H4 (cell line): ENCODE measurements at places on chromosomes 2 and 18. TPM values are rescaled to one million over a fixed set of nuclear protein-coding genes. Genes with fewer than 3 reads are reported as not detected.

- DNase-seq, result no peak
These were observed 111.3 kb upstream of the MCFD2 start for GRCh38 chr2:47026748-47027534.

DNA sequence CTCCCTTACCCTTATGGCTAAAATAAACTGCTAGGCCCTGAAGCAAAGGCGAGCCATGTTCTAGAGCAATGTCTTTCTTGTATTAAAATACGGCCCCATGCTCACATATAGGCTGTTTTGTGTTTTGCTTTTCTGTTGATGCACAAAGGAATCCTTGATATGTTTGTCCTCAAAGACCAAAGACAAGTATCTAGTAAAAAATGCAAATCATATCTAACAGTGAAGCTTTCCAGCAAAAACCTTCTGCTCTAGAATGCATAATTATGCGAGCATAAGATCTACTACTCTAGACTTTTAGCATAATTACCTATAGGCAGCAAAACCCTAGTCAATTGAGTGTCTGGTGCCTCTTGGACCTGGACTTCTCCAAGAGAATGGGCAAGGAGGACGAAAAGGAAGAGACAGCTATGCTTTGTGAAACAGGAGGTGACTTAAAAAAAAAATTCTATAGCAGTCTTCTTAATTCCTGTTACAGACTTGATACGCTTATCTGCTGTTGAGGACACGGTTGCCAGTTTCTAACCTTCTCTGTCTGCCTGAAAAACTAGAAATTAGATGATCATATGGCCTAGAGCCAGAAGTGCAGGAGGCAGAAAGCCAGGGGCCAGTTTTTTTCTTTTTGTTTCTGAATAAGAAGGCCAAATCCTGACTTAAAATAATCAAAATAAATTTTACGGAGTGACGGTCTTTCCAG, 1.5 kb upstream of the AMMECR1L start:
- no peak for DNase-seq

DNA sequence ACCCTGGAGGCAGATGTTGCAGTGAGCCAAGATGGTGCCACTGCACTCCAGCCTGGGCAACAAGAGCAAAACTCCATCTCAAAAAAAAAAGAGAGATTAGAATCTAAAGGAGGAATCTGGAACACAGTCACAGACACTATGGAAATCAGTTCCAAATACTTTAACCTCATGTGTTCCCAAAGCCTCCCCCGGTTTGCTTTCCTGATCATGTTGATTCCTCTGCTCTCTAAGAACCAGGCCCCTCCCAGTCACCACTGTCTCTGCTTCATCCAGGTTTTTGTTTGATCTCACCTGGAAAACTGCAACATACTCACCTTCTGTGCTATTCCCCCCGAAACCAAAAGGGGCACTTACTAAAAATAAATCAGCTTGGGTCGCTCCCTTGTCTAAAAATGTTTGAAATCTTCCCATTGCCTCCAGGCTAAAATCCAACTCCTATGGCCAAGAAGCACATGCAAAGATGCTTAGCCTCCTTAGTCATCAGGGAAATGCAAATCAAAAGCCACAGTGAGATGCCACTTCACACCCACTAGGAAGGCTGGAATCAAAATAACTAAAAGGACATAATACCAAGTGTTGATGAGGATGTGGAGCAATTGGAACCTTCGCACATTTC, 6.2 kb upstream of the NEU2 start:
- peak; percentile 29 for DNase-seq

Gene PLA2R1
- total RNA-seq, result 0.06 TPM in 1 of 2 replicates, not detected in the other

Gene CRYBA2
- total RNA-seq, result not detected in 2 replicates

DNA sequence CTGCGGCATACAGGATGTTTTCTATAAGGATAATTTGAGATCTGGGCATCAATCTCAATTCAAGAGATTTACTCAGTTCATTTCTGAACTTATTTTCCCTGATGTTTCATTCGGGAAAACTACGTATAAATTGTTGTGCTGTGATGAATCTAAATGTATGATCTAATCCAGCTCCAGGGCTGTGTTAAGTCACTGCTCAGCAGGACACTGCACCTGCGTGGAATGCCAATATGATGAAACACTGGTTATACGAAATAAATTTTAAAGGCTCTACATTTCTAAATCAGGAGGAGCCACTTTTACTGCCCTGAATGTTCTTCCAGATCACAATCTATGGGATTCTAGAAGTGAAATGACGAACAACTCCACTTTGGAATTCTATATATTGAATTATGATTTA, 259.0 kb downstream of the HNMT start:
- no peak for DNase-seq

Gene GNLY
- total RNA-seq, result not detected in 2 replicates

- DNase-seq, result no peak
These were observed 49.3 kb downstream of the TRAF3IP1 start for GRCh38 chr2:238369591-238370040.

DNA sequence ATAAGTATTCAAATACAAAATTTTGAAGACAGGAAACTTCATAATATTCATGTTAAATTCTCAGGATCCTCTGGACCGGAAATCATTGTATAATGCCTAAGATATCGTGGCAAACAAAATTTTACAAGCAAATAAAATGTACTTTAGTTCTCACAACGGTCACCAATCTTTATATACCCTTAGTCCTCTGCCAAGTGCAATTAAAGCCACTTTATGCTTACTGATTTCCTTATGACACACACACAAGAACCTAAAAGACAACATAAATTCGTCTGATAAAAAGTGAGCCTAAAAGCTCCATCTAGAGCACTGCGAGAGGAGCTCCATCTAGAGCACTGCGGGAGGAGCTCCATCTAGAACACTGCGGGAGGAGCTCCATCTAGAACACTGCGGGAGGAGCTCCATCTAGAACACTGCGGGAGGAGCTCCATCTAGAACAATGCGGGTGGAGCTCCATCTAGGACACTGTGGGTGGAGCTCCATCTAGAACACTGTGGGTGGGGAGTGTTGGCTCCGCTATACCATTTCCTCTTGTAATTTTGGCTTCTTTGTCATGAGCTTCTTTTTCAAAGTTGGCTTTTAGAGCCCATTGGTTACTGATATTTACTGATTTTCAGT, 15.9 kb downstream of the ATP8B1 start:
- DNase-seq, result no peak

DNA sequence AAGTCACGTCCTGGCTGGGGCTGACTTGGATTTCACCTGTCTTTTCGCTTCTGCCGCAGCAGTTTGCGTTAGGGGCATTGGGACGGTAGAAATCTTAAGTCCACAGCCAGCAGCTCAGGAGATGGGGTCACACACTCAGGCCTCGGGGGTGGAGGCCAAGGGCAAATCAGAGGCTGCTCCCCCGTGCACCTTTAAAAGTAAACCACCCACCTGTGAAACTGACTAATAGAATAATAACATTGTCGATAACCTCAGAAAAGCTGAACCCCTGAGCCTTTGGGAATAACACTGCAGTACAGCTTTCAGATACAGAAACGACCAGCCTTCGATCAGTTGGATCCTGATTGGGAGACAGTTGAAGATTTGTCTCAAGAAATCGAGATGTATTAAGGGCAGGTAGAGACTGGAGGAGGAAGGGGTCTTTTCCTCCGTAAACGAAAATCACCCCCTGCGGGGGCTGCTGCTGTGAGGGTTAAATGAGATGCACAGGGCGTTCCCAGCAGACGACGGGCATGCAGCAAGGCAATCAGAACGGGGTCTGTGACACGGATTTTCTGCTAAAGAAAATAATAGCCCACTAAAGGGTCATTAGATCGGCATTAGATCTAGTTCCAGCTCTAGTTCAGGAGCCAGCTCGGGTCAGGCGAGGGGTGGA, 16.4 kb upstream of the NFATC1 start:
- no peak for DNase-seq

GRCh38 chr18:2143636-2144035, 427.7 kb downstream of the METTL4 start:
- no peak for DNase-seq

Gene NOL4
- 0.83 TPM in 1 of 2 replicates, not detected in the other for total RNA-seq

DNA sequence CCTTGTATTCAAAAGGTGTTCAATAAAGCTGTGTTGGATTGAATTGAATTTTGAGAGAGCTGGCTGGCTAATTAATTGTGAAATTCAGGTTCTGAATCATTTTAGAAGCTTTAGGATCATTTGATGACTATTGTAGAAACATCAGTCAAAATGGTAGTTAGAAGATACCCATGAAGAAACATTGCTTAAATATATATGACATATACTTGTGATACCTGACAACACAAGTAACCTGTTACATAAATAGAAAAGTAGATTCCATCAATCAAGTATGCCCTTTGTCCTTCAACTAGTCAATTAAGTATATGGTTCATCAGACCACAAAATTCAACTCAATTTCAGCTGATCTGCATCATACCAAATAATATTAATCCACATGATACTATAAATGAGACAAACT, 185.6 kb downstream of the PID1 start:
- DNase-seq, result no peak

Gene DOCK10
- 10.8 and 22.8 TPM in 2 replicates for total RNA-seq

DNA sequence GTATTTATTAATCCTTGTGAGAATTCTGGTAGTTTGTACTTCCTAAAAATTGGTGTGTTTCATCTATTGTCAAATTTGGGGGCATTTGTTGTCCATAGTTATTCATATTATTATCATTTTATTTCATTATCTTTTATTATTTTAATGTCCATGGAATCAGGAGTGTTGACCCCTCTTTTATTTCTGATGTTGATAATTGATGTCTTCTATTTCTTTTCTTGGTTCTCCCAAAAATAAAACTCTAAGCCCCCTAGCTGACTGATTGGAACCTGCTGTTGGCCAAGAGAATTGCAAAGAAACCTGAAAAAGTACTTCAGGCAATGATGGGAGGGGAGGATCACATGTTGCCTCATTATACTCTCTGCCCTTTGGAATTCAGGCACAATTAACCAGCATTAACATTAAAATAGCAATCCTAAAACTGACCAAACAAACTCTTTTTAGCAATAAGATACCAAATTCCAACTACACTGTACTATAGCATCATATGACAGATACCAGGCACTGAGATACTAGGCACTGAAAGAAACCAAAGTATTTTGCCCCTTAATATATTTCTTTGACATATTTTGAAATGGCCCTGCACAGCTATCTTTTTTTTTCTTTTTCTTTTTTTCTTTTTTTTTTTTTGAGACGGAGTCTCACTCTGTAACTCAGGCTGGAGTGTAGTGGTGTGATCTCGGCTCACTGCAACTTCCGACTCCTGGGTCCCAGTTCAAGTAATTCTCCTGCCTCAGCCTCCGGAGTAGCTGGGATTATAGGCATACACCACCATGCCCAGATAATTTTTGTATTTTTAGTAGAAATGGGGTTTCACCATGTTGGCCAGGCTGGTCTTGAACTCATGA, 1097.2 kb upstream of the CNTNAP5 start:
- DNase-seq, result no peak

Gene ACMSD
- total RNA-seq, result not detected in 2 replicates

DNA sequence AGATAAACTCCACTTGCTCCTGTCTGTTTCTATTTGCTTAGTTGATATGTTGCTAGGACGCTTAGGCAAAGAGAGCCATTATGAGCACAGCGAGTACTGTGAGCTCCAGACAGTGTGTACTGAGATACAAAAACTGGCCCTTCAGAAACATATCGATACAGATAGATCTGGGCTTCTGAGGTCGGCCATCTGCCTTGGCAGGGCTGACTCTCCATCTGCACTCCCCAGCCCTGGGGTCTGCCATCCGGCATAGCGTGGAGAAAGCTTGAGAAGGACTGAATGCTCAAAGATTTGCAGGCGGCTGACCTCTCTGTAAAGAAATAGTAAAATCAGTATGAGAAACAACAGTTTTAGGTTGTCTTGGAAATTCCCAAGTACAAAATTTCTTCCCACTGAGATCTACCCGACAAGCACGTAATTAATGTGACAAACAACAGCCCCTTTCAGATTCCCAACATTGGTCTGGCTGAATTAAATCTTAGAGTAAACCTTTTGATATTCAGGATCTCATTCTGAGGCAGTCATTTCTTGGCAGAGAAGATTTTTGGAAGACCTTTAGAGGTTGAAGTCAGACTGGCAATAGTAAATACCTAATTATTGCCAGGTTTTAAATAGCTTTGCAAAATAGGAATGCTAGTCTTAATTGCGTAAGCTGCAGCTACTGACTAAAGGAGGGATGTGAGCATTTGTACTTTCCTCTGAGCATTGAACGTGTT, 127.4 kb downstream of the CHST9 start:
- DNase-seq, result no peak

- no peak for DNase-seq
These were observed 39.0 kb upstream of the SNED1 start for GRCh38 chr2:240959214-240959940.
